ENCODE measurements at places on chromosomes 1 and 21.

DNA sequence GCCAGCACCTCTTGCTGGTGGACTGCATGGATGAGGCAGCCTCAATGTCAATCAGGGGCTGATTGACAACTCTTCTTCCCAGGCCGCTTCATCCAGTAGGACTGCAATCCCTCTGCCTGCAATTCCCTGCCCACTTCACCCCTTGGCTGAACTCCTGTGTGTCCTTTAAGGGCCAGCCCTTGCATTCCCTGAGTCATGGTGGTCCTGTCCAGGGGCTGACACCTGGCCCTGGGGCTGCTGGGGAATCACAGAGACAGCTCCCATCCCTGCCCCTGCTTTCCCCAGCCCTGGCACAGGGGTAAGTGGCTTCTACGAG, 4.6 kb upstream of the EPS8L3 start:
- no peak for DNase-seq

DNA sequence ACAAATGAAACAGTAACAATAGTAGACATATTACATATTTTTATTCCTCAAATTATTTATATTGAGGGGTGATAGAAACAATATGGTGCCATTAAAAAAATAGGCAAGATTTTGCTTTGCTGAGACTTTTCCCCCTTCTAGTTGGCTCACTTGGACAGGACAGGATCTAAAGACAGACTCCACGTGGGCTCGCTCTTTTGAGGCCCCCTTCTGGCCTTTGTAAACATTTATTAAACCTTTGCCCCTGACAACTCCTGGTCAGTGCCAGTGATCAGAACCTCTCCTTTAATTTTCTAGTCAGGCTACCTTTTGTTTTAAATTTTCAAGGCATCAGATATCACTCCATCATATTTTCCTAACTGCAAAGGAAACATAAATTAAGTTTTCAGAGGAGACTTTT, 49.7 kb upstream of the IFI44L start:
- no peak for DNase-seq

GRCh38 chr1:39288735-39289465, 84.4 kb downstream of the MACF1 start:
- no peak for DNase-seq

DNA sequence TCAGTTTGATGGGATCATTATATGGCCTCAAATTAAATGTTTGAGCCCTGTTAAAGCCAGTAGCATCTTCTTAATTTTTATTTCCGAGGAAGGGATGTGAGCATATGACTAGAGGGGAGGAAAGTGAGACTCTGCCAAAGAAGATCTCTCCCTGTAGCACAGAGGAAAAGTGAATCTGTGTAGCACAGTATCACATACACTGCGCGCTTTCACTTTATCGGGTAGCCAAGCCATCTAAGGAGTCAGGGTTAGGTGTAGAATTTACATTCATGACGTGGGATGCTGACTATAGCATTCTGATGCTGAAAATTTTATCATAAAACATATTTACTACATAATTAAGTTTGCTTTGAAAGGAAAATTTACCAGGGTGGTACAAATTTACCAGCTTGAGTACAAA, 24.0 kb downstream of the LRRC8D start:
- no peak for DNase-seq

DNA sequence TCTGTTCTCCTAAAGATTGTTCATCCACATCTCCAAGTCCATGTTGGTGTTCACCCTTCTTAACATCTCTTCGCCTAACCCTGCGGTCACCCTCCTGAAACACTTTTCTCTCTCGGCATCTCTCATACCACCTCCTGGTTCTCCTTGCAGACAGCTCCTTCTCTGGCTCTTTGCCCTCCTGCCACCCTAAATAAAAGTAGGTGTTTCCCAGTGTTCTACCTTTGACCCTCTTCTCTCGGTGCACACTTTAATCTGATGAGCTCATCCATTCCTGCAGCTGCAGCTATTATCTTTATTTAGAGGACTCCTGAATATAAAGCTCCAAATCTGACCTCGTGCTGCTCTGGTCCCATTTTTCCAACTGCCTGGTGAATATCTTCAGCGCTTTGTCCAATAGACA, 126.9 kb downstream of the TMEM53 start:
- no peak for DNase-seq

GRCh38 chr1:44050261-44050660, 19.0 kb upstream of the SLC6A9 start:
- no peak for DNase-seq

- no peak for DNase-seq
Measured at GRCh38 chr1:93014168-93014567, 52.9 kb upstream of the DIPK1A start.

DNA sequence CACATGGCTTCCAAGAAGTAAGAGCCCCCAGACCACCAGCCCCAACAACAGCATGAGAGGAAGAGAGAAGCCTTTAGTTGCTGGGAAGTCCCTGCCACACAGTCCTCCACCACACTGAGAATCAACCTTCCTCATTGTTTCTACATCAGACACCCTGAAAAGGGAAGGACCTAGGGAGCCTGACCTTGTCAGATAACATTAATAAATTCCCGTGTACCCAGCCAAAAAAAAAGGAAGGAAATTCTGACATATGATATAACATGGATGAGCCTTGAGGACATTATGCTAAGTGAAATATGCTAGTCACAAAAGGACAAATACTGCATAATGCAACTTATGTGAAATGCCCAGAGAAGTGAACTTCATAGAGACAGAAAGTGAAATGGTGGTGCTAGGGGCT, 65.6 kb upstream of the ARHGAP29 start:
- peak; percentile 56 for DNase-seq

- no peak for DNase-seq
Measured at GRCh38 chr1:90313778-90314177, 318.9 kb downstream of the ZNF326 start.

- no peak for DNase-seq
Measured at GRCh38 chr1:85850238-85850637, 142.0 kb upstream of the ZNHIT6 start.

GRCh38 chr21:28325618-28326017, 667.1 kb downstream of the LTN1 start:
- DNase-seq: no peak

GRCh38 chr21:26080211-26080610, 90.4 kb downstream of the APP start:
- DNase-seq: no peak

- no peak for DNase-seq
Measured at GRCh38 chr1:44643721-44644334, 30.5 kb downstream of the TMEM53 start.

DNA sequence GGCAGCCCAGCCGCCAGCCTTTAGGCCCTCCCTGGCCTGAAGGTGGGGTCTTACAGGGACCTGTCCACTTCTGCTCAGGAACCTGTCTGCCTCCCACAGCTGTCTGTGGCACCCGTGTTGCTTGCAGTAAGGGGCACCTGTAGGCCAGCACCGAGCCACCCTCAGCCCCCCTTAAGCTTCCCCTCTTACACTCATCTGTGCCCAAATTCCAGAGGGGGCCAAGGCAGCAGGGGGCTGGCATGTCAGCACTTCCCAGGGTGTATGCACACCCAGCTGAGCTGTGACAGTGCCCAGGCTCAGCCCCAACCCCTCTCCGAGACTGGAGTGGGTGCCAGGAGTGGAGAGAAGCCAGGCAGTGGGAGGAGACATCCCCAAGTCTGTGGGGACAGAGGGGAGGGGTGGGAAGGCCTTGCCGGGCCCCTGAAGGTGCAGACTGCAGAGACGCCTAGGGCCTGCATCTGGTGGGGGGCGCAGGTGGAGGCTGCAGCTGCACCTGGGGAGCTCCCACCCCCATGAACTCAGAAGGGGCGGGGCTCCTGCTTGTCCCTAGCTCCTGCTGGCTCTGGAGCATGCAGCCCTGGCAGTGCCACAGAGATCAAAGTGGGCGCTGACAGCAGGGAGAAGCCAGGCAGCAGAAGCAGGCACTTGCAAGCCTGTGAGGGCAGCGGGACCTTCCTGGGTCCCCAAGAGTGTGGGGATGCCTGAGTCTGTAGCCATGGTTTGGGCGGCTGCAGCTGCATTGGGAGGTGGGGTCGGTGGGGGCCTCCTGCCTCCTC, 5.4 kb upstream of the SLC2A7 start:
- no peak for DNase-seq
